DMS153 (cell line): ENCODE measurements at places on chromosomes 7 and 10.

GRCh38 chr7:12683678-12684585, 3.5 kb upstream of the ARL4A start:
- DNase-seq = no peak

GRCh38 chr7:90313907-90314306, 7.2 kb downstream of the FAM237B start:
- no peak for DNase-seq

GRCh38 chr7:101845974-101846373, 28.5 kb downstream of the CUX1 start:
- no peak for DNase-seq

DNA sequence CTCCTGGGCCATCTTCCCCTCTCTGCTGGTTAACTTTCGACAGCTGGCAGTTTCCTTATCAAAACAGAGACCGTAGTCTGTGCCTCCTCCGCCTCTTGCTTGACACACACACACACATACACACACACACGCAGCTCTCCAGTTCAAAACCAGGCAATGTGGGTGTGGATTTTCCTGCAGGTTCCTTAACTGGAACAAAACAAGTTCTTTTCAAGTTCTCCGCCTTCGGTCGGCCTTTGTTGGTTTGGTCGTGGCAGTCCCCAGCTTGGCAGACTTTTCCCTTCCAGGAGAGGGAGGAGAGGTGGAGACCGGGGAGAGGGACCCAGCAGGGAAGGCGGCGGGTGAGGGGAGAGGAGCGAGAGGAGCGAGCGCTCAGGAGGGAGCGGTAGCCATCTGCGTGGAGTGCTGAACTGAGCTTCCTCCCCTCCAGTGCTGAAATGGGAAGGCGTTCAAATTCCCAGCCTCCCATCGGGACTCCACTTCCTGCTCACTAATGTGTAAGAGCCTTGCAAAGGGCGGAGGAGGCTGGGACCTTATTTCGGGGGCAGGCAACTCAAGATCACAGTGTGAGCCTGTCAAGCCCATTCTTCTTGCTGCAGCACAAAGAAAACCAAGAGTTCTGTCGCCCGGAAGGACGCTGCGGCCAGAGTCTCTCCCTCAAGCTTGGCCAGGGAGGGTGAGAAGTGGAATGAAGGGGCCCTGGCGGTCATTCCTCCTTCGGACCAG, 120.6 kb downstream of the PRPF18 start:
- DNase-seq = peak; percentile 8

GRCh38 chr7:672891-673290, 53.6 kb upstream of the DNAAF5 start:
- DNase-seq = no peak

GRCh38 chr7:265998-266850, 23.7 kb upstream of the FOXL3 start:
- DNase-seq = no peak
